ENCODE measurements at places on chromosomes 6 and 20. TPM values are rescaled to one million over a fixed set of nuclear protein-coding genes. Genes with fewer than 3 reads are reported as not detected.

- DNase-seq, result no peak
These were observed 79.0 kb upstream of the POPDC3 start for GRCh38 chr6:105258816-105259215.

The NRSN2 gene
- total RNA-seq, result 19.4 TPM

- DNase-seq, result no peak
These were observed 58.9 kb downstream of the GMDS start for GRCh38 chr6:2186516-2186915.

- DNase-seq, result no peak
These were observed 185.1 kb upstream of the SULF2 start for GRCh38 chr20:47970282-47970903.

DNA sequence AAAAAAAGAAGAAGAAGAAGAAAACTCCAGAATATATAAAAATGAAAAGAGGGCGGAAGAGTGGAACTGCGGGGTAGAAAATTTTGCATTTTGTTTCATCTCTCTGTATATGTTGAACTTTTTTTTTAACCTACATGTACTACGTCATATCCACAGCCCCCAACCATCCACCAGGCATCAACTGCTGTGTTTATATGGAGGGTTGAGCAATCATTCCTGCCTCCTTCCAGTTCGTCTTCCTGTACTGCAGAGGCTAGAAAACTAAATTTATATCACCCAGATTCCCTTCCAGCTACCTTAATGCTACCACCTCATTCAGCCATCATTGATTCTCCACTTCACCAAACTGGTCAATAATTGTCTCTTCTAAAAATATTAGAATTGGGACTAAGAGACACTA lies 9.5 kb upstream of the SIGLEC1 start:
- DNase-seq, result no peak

- DNase-seq, result no peak
These were observed 823.7 kb upstream of the MAN1A1 start for GRCh38 chr6:120173250-120173649.

DNA sequence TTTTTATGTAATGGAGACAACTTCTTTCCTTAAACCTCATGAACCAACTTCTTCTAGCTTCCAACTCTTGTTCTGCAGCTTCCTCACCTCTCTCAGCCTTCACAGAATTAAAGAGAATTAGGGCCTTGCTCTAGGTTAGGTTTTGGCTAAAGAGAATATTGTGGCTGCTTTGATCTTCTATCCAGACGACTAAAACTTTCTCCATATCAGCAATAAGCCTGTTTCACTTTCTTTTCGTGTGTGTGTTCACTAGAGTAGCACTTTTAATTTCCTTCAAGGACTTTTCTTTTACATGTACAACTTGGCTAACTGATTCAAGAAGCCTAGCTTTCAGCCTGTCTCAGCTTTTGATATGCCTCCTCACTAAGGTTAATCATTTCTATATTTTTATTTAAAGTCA lies 596.1 kb upstream of the NRSN1 start:
- no peak for DNase-seq

The GMPR gene
- total RNA-seq, result 1.2 TPM

The RIPOR3 gene
- total RNA-seq, result 4.5 TPM

- peak; percentile 43 for DNase-seq
These were observed 81.4 kb downstream of the DLL1 start for GRCh38 chr6:170209354-170210025.

- no peak for DNase-seq
These were observed 43.7 kb downstream of the TRIM38 start for GRCh38 chr6:26006086-26006939.

DNA sequence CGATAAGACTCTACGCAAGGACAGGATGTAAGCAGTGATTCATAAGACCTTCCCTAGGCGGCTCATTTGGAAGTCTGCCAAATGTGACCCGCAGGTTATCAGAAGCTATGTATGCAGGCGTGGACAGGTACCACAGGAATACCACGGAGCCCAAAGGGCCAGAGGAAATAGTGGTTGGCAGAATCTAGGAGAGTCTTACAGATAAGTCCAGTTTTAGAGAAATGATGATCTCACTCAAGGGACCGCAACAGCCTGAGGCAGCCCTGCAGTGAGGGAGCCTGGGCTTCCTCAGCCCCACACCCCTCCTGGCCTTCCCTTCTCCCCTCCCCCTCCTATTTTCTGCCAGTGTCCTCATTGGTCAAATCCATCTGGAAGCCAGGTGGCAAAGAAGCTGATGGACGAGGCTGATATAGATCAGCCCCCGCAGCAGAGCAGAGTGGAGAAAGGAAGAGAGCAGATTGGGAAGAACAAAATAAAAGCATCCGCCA lies 110.6 kb downstream of the FNDC1 start:
- DNase-seq, result no peak

DNA sequence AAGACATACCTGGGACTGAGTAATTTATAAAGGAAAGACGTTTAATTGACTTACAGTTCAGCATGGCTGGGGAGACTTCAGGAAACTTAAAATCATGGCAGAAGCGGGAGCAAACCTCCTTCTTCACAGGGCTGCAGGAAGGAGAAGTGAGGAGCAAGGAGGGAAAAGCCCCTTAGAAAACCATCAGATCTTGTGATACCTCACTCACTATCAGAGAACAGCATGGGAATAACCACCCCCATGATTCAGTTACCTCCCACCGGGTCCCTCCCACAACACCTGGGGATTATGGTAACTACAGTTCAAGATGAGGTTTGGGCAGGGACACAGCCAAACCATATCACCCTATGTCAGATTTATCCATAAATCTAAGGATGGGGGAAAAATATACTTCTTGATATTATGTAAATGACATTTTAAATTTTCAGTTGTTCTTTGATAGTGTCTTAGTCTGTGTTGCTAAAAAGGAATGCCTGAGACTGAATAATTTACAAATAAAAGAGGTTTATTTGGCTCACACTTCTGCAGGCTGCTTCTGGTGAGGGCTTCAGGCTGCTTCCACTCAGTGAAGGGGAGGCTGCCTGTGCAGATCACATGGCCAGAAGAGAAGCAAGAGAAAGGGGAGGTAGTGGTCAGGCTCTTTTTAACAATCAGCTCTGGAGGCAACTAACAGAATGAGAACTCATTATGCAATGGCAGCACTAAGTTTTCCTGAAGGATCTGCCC lies 1.2 kb upstream of the MCM9 start:
- no peak for DNase-seq

DNA sequence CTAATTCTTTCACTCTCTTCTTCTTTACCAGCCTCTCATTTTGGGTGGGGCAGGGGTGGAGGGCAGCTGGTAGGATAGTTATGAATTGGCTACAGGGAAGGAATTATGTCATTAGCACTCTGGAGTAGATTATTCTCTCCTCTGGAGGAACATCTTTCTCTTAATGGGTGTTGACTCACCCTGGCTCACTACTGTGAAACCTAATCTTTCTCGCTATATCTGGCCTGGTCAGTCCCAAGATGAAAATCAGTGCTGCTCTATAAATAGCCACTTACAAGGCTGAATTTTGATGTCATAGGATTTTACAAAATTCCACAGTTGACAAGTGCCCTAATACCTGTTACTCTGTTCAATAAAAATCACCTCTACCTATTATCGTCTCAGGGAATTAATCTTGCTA lies 151.3 kb downstream of the COL9A1 start:
- no peak for DNase-seq

The TCF21 gene
- total RNA-seq, result not detected

GRCh38 chr20:62449951-62450691 lies 22.8 kb upstream of the RBBP8NL start:
- no peak for DNase-seq

The CLPSL1 gene
- not detected for total RNA-seq

- no peak for DNase-seq
These were observed 43.9 kb upstream of the MDFI start for GRCh38 chr6:41594326-41594725.

DNA sequence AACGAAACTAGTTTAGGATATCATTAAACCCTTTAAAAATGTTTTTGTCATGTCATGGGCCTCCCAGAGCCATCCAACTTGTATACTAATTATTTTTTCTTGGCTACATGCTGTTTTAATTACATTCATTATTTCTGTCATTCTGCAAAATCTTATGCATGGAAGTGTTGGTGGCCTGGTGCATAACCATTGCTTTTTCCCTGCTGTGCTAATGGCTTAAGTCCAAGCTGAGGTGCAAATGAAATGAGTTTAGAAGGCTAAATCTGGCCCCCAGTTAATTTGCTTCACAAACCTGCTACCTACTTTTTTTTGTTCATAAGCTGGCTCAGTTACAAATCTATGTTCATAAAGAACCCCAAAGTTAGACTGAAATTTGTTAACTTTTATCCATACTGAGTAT lies 1249.9 kb downstream of the EPHA7 start:
- DNase-seq, result no peak

DNA sequence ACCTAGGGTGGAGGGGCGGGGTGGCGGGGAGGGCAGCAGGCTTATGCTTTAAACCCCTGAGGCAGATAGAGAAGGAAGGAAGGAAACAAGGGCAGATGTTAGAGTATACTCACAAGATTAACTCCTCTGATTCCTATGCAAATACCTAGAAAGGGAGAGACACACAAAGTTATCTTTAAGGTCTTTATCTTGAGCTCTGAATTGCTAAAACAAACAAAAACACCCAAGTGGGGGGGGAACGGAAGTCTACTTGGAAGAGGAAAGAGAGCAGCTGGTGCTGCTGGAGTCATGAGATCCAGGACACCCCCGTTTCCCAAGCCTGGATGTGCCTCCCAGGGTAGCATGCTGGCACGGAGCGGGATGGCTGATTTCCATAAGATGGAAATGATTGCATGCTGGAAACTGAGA lies 43.4 kb downstream of the PLAGL1 start:
- DNase-seq, result no peak

DNA sequence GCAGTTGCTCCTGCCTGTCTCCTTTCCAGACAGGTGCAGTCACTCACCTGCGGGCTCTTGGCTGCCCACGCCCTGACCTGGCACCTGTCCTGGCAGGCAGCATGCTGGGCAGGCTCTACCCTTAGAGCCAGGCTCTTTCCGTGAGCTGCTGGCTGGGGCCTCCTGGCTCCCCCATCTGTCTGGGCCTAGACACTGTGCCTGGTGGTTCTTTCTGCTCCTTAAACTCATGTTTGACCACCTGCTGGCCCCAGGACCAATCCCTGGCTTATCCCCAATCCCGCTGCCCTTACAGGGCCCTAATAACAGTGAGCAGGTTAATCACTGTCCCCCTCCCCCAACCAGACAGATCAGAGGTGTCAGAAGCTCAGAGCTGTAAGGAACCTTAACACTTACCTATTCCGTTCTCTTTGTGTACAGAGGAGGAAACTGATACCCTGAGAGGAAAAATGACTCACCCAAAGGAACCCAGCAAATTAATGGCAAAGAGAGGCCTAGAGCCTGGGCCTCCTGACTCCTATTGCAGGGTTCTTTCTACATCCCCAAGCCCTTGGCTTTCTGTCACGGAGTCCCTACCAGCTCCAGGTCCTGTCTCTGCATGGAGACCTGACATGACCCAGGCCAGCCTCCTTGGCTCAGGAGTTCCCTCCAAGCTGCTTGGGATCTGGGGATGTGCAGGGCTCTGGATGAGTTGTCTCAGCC lies 54.7 kb downstream of the RAB44 start:
- DNase-seq, result no peak

GRCh38 chr6:49464691-49465090 lies 1.5 kb downstream of the CENPQ start:
- DNase-seq, result no peak

- peak; percentile 82 for DNase-seq
These were observed at the start of gene BFSP1 for GRCh38 chr20:17530716-17531664. TSS of gene BFSP1 (minus strand) at chr20:17531379. CDS start at chr20:17531329, 50 bp downstream.

DNA sequence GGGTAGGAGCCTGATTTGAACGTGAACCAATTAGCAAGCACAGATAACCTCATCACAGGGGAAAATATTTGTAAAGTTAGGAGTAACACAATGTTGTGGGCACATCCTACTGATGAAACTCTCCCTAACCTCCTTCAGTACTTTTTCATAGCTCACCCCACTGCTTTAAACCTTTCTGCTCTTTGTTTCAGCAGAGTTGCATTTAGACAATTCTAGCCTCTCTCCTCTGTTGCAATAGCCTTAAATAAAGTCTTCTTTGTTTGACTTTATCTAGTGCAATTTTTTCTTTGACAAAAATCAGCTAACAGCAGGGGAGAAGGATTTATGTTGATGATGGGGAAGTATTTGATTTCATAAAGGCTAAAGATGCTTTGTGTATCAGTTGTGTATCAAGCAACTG lies 14.1 kb downstream of the C6orf141 start:
- no peak for DNase-seq

The HLA-DPA1 gene
- 6.2 TPM for total RNA-seq

GRCh38 chr20:44946271-44946852 lies 13.8 kb downstream of the TOMM34 start:
- no peak for DNase-seq

DNA sequence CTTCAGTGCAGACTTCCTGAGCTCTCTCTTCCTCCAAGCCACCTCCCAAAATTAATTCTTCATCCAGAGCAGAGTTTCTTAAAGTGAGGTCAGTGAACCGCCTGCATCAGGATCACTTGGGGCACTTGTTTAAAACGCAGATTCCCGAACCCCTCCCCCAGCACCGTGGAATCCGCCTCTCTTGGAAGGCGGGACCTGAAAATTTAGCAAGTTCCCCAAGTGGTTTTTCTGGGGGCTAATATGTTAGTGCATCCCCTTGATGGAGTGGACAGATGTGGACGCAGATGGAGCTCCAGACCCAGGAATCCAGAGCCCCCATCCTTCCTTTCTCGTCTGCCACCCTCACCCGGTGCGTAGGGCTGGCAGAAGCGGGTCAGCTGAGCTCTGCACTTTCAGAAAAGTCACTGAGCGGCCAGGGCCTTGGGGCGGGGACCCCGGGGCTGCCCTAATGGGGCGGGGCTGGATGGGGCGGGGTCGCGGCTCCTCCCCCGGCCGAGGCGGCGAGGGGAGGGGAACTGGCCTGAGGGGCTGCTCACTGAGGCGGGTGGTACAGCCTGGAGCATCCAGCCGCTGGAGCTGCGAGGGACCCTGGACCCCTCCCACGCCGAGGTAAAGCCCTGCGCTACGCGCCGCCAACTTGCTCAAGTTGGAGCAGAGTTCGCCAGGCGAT lies at the start of the genes DEFB124 and REM1:
DEFB124 (minus strand) TSS at position 370 of the 670 bp plus-strand sequence. CDS start 2,114 bp downstream, outside the sequence.
REM1 (plus strand) TSS at position 531 of the 670 bp plus-strand sequence. CDS start 1,158 bp downstream, outside the sequence.
- no peak for DNase-seq

The SLPI gene
- total RNA-seq, result not detected

The DDX39B gene
- 794 TPM for total RNA-seq

The PANK2 gene
- 57.5 TPM for total RNA-seq

DNA sequence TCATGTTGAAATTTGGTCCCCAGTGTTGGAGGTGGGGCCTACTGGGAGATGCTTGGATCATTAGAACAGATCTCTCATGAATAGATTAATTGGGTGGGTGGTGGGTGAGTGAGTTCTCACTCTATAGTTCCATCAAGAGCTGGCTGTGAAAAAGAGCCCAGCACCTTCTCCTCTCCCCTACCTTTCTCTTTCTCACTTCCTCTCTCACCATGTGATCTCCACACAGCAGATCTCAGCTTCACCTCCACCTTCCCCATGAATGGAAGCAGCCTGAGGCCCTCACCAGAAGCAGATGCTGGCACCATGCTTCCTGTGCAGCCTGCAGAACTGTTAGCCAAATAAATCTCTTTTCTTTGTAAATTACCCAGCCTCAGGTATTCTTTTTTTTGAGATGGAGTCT lies 12.9 kb upstream of the GMNN start:
- DNase-seq, result no peak

DNA sequence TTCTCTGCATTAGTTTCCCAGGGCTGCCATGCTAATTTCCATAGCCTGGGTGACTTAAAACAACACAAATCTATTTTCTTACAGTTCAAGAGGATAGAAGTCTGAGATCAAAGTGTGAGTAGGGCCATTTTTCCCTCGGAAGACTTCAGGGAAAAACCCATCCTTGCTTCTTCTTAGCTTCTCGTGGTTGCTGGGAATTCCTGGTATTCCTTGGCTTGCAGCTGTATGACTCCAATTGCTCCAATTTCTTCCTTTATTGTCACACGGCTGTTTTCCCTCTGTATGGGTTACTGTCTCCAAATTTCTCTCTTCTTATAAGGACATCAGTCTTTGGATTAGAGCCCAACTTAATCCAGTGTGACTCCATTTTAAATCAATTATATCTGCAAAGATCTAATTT lies 128.4 kb upstream of the JAG1 start:
- DNase-seq, result no peak

Data from H1 (cell line).